ENCODE measurements at places on chromosomes 2 and 18.

DNA sequence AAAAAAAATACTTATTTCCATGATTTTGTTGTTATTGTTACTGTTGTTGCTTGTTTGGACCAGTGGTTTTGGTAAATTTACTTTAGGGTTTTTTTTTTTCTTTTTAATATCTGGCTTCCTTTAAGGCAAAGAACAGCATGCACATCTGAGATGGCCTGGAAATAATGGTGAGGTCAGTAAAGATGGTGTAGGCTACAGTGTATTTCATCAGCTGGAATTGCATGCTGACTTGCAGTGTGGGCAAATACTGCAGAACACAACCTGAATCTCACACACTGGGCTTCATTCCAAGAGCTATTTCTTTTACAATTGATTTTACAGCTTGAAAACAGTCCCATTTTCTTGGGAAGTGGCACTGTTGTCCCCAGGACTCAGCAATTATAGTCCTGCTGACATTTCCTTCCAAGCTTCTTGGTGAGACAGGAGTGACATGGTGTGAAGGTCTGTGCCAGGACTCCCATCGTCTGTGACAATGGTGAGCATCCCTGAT is 376.1 kb upstream of the SOX11 start:
- no peak for DNase-seq

DNA sequence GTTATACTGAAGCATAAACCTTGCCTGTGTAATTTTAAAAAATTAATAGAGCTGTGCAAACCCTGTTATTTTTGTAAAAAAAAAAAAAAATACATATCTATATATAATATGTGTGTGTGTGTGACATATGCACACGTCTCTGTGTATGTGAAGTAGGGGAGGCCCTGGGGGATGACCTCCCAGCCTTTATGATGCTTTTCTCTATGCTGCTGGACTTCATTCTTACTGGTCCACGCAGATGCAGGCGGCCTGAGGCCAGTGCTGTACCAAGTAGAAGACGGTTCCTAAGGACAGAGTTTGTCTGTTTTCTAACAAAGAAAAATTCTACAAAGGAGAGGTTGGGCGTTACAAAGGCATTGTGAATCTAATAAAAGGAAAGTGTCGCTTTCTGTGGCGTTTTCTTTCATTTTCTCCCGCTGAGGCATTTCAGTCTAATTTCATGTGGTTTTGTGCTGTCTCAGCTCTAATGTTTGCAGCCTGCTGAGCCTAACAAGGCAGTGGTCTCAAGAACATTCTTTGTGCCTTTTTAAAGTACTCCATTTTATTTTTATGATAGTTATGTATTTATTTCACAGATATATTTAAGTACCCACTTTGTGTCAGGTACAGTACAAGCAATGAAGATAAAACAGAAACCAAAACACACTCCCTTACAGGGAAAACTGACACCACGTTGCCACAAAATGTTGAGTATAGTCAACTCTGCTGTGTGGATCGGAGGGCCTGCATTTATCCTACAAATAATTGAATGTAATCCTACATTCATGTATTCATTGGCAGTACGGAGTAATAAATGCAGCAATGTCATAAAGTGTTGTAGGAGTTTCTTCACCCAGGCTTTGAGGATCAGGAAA is 118.0 kb downstream of the RAB3GAP1 start:
- no peak for DNase-seq

DNA sequence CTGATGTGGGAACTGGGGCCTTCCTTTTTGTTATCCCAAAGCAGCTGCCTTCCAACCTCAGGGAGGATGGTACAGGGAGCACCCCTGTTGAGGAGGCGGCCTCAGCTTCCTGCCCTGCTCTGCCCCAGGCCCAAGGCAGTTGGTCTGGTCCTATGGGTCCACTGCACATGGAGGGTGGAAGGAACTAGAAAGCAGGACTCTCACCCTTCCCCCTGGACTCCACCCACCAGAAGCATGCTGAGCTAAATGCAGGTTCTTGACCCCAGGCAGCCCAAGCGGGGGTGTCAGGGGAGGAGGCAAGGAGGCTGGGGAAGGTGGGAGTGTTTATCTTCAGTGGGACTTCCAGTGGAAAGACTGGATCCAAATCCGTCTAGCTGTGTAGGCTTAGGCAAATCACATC is 158.5 kb downstream of the SMAD2 start:
- no peak for DNase-seq

- DNase-seq: peak; percentile 95
Observed at GRCh38 chr2:118319271-118319684, 231.0 kb downstream of the INSIG2 start.

- DNase-seq: no peak
Observed at GRCh38 chr18:54852780-54853675, 24.8 kb downstream of the RAB27B start.

GRCh38 chr2:215603440-215603839 is 167.6 kb upstream of the FN1 start:
- no peak for DNase-seq

DNA sequence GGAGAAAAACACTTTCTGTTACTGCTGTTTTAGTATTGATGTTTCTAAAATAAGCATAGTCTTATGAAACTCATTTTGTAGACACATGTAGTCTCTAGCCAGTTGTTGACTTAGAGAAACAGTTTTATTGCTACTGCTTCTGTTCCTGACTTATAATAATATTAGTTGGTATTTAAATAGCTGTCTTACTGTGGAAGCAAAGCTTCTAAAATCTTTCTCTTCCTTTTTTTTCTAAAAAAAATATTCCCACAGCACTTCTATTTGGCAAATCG is 121.8 kb downstream of the MTX2 start:
- no peak for DNase-seq

DNA sequence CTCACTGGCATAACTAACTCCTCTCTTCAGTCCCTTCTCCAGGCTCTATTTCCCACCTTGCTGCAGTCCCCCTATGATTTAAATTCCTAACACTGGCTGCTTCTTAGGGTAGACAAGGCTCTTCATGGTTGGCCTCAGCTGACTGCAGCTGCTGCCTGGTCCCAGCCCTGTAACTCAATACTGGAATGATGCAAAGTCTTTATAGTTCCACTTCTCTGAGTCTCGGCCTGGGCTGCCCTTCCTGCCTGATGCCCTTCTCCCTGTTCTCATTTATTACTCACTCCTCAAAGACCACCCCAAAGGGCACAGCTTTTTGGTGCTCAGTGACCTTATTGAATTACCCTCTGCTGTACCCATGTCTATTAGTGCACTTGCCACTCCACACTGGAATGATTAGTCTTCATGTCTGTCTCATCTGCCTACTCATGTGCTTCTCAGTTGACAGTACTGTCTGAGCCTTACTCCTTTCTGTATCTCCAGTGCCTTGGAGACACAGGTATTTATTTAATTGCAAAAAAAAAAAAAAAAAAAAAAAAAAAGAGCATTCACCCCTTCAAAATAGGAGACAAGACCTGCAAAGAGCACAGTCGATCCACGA is 199.4 kb upstream of the REV1 start:
- no peak for DNase-seq

DNA sequence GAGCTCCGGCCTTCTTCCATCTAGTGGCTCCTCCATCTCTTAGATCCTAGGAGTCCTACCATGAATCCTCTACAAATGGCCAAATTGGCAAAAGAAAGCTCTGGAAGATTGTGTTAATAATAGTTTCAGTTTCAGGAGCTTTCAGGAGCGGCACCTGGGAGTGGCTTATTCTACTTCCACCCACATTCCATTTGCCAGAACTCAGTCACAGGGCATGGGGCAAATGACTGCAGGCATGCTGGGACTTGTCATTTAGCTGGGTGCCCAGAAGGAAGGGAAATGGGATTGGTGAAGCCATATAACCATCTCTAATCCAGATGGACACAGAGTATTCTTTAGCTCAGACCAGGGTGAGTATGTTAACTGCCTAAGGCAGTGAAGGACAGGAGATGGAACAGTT is 3.6 kb upstream of the LRATD1 start:
- DNase-seq: no peak

DNA sequence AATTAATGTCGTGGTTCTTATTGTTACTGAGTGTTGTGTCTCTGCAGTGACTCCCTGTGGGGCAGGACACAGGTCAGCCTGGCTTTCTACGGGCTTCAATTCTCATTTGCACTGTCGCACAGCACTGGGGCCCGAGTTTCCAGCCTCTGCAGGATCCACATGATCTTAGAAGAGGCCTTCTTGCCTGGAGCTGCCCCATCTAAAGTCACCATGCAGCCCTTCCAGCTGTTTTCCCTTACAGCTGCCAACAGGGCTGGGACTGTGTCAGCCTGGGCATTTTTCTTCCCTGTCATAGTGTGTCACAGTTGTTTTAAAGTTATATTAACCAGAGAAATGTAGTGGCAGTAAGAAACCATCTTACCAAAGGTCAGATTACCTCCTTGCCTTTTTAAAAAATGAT is 27.0 kb downstream of the FHL2 start:
- no peak for DNase-seq

DNA sequence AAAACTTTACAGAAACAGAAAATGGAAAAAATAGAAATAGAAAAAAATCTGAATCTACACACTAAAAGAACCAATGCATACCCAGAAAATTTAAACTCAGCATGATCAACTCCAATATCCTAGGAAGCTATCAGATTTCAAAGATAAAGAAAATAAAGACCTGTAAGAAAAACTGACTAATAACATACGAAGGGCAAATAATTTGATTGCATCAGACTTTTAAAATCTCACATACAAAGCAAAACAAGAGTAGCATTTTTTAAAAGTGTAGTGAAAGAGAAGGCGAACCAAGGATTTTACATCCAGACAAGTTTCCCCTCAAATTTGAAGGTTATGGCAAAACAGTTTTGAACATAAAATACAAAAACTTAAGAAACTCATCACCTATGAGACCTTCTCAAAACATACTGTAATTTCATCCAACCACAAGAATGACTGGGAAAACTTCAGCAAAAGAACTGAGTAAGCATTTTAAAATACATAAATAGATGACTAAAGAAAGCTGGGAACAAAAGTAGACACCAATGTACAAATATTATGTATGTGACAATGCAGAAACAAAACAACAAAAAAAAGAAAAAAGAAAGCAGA is 54.8 kb downstream of the NBAS start:
- DNase-seq: no peak

- no peak for DNase-seq
Observed at GRCh38 chr2:191895743-191896142, 48.9 kb upstream of the CAVIN2 start.

DNA sequence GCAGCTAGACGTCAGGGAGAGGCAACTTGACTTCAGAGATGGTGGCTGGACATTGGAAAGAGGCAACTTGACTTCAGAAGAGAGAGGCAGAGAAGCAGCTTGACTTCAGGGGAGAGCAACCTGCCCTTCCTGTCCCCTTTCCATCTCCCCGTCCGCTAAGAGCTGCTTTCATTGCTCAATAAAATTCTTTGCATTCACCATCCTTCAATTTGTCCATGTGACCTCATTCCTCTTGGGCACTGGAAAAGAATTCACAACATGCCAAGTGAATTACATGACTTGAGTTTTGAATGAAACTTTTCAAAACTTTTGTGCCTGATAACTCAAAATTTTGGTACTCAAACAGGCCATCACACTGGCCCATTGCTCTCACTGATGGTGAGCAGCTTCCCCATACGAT is 158.9 kb downstream of the DPP4 start:
- no peak for DNase-seq

DNA sequence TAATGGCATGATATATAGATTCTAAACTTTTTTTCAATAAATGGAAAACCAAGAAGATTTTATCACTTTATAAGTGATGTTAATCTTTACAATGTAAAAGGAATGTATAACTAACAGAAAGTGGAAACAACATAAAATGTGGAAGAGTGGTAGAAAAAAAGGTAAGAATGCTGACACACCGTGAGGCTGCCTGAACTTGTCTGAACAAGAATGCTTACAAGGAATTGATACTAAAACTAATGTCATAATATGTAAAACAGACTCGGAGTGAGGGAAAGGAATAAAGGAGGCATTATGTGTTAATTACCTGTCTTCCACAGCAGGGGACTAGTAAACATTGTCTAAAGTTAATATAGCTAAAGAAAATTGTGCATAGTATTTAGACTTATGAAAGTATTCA is 958.8 kb upstream of the TMEFF2 start:
- DNase-seq: no peak

- no peak for DNase-seq
Observed at GRCh38 chr2:181596556-181596955, 60.3 kb downstream of the CERKL start.

DNA sequence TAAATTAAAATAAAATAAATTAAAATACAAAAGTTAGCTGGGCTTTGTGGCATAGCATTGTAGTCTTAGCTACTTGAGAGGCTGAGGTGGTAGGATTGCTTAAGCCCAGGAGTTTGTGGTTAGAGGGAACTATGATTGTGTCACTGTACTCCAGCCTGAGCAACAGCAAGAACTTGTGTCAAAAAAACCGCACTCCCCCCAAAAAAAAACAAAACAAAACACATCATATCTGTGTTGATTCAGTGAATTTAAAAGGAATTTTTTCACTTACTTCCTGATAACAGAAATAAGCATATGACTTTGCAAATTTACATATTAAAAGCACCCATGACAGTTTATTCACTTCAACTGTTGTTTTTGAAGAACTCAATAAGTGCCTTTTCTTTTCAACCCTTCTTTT is 68.1 kb upstream of the PELI1 start:
- DNase-seq: no peak

DNA sequence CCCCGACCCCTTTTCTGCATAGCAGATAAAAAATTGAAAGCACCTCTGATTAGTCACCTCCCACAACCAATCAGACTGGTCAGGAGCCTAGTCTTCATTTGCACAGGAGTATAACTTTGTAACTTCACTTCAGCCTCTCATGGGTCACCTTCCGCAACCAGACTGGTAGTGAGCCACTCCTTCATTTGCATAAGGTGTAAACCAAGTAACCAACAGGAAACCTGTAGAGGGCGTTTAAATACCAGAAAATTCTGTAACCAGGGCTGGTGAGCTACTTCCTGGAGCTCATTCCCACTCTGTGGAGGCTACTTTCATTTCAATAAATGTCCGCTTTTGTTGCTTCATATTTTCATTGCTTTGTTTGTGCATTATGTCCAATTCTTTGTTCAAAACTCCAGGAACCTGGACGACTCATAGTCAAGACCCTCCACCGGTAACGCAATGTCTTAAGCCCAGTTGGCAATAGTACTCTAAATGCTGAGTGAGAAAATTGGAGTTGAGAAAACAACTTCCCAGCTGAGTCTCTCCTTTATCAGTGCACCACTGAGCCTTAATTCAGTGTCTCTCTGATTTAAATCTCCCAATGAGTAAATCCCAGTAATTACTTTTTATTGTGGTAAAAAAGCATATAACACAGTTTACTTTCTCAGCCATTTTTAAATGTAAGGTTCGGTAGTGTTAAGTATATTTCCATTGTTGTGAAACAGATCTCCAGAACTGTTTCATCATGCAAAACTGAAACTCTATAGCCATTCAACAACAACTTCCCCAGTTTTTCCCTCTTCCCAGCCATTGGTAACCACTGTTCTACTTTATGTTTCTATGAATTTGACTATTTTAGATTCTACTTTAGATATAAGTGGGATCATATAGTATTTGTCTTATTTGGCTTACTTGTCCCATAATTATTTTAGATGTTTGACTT is 392.7 kb upstream of the SLC8A1 start:
- peak; percentile 63 for DNase-seq

Data from endodermal cell (in vitro differentiated cells).